Muscle of arm (tissue), 14 donors: ENCODE measurements at places on chromosomes 12 and 14. TPM values are rescaled to one million over a fixed set of nuclear protein-coding genes. Genes with fewer than 3 reads are reported as not detected.

Gene GYS2
- 0.26 TPM for polyA plus RNA-seq

GRCh38 chr14:95876761-95877538 lies at the start of gene TUNAR:
TSS of gene TUNAR (plus strand) at chr14:95876832.
- DNase-seq, result no peak

DNA sequence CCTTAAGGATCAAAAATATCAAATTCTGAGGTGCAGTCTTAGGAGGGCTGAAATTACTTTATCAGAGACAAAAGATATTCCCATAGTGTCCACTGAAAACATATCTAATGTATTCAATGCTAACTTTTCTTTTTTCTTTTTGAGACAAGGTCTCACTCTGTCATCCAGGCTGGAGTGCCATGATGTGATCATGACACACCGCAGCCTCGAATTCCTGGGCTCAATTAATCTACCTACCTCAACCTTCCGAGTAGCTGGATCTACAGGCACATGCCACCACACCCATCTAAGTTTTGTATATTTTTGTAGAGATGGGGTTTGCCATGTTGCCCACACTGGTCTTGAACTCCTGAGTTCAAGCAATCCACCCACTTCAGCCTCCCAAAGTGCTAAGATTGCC lies 68.3 kb downstream of the ZC3H14 start:
- DNase-seq, result no peak

Gene SPSB2
- 4.6 TPM for polyA plus RNA-seq

- no peak for DNase-seq
These were observed 321.6 kb upstream of the SFSWAP start for GRCh38 chr12:131389054-131390013.

DNA sequence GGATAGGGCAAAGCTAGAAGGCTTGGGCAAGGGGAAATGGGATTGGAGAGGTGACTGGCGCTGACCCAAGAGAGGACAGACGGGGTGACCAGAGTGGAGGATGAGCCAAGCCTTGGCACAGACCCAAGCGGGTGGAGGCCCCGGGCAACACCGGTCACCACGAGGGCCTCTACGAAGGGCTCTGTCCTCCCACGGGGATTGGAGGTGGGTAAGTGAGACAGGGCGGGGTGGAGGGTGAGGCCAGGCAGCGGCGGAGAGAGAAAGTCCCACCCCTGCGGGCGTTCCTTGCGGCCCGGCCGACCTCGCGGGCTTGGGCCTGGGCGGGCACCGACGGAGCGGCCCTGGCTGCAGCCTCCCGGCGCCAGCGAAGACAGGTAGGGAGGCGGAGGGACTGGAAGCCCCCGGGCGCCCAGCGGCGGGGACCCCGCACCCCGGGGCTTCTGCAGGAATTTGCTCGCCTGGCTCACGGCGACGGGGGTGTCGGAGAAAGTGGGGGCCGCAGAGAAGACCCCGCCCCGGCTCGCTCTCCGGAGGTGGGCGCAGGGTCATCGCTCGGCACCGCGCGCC lies at the start of gene PAPLN:
TSS of gene PAPLN (plus strand) at position 288 of the 567 bp plus-strand sequence. CDS start 2,273 bp downstream, outside the sequence.
- DNase-seq, result no peak

DNA sequence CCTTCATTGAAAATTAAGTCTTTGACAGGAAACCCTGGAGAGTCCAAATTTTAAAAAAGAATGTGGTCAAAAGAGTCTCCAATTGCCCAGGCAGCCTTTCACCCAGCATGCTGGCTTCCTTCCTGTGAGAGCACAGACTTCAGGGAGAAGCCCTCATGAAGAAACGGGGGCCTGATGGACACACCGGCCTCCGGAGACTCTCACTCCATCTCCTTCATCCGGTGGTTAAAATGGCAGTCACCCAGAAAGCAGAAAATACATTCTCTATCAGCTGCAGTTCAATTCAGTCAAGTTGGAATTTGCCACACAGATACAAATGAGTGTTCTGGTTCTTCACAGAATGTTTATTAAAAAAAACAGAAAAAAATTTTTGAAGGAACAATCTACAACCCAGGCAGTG lies 56.5 kb downstream of the CPM start:
- no peak for DNase-seq

Gene RFX4
- not detected for polyA plus RNA-seq

Gene FOXA1
- 0.37 TPM for polyA plus RNA-seq

Gene RTL1
- polyA plus RNA-seq, result 50.8 TPM

GRCh38 chr14:34056046-34056445 lies 105.2 kb upstream of the EGLN3 start:
- no peak for DNase-seq

Gene LRFN5
- not detected for polyA plus RNA-seq

Gene P2RX7
- not detected for polyA plus RNA-seq

DNA sequence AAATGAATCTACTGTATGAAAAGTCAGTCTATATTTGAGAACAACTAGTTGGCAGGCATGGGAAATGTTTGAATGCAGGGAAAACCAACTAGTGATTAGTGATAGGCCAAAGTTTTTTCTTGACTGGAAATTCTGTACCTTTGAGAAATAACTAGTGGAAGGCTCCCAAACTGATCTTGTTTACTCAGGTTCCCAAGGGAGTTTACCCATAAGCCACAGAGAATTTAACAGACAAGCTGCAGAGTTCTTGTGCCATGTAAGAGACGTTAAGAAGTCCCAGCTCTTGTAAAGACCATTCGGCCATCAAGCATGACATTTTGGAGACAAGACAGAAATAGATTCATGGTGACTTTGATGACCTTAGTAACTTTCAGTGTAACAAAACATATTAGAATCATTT lies 1882.8 kb upstream of the SEL1L start:
- no peak for DNase-seq

DNA sequence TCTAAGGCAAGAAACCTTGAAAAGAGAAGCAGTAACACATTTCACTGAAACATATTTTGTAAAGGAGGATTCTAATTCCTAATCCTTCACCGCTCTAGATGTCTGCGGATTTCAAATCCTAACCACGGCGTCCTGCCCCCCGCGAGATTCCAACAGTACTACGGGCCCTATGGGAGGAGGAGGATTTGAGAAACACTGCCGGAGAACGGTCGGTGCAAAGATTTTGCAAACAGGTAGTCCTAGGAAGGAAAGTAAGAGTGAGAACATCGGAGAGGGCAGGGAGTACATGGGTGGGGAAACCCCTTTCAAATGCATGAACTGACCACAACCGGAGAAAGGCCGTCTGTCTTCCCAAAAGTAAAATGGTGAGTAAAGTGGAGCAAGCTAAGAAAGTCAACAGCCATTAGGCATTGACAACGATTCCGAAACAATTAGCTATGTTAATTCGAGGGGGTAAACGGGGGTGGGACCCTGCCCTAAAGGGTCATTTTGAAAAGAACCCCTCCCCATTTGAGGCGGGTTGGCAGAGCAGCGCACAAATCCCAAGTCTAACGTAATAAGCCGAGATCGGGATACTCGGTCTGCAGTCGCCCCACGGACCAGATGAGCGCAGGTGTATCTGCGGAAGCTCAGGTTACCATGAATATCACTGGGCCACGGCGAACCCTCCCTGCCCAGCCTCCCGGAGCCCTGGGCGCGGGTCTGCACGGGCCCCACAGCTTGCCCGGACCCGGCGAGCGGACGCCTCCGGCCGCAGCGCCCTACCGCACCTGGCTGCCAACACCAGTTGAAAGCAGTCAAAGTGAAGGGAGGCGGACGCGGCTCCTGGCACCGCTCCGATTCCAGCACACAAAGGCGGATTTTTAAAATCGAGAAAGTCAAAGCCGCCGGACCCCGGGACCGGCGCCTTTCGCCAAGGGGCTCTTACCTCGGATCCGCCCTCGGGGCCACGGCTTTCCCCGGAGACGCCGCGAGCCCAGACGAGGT lies 662 bp downstream of the EPS8 start:
- peak; percentile 57 for DNase-seq

GRCh38 chr14:99545586-99545985 lies 58.4 kb downstream of the CCDC85C start:
- no peak for DNase-seq

DNA sequence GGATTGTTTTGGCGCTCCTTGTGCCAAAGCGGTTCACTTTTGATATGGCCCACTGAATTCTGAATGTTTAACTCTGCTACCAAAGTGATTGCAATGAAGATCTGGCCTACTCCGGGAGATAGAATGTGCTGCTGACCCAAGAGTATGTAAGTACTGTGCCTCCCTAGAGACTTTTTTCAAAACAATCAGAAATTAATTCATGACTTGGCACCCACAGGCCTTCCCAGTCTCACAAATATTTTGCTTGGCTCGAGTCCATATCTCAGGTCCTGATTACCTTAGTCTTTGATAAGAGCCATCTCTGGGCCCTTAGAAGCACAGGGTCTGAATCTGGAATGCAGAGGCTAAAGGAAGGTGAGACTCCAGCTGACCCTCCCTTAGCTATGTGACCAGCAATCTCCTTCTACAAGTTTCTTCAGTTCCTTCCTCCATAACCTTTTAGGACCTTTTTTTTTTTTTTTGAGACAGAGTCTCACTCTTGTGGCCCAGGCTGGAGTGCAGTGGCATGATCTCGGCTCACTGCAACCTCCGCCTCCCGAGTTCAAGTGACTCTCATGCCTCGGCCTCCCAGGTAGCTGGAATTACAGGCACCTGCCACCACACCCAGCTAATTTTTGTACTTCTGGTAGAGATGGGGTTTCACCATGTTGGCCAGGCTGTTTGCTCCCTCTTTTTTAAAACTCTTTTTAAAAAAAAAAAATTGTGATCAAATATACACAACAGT lies 49.5 kb upstream of the METAP2 start:
- no peak for DNase-seq

Gene CD163
- 16.4 TPM for polyA plus RNA-seq

GRCh38 chr12:89064151-89064550 lies 288.1 kb downstream of the DUSP6 start:
- DNase-seq, result no peak

DNA sequence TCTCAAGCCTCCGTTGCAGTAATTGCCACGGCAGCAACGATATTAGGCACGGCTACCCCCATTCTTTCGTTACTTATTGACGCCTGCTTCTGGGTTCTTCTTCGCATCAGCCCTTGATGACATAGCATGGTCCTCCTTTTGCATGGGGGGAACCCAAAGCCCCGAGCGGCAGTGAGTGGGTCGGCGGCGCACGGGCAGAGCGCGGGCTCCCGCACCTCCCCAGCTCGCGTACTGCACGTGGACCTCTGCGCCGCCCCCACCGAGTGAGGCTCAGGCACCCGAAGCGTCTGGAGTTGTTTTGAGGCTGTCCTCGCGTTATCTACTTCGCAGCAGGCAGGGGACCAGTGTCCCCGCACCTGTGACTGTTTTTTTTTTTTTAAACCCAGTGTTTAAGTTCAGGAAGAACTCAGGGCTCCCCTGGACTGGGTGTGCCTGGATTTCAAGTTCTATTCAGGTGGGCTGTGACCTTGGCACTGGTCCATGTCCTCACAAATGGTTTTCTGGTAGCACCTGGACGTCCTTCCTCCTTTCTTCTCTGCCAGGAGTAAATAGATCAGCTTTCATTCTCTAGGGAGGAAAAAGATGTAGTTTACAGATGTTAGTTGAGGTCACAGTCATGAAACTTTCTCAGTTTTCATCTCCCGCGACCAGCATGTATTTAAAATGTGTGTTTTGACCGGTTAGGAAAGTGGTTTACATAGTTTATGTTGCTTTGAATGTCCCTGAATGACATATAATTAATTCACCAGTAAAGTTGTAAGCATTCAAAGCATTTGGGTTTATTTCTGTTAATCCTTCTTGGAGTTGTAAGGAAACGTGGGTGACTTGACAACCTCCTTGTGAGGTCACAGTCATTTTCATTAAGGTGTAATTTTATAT lies 1.4 kb upstream of the FOXN4 start:
- no peak for DNase-seq

- no peak for DNase-seq
These were observed 5.2 kb downstream of the DCN start for GRCh38 chr12:91177381-91177780.

DNA sequence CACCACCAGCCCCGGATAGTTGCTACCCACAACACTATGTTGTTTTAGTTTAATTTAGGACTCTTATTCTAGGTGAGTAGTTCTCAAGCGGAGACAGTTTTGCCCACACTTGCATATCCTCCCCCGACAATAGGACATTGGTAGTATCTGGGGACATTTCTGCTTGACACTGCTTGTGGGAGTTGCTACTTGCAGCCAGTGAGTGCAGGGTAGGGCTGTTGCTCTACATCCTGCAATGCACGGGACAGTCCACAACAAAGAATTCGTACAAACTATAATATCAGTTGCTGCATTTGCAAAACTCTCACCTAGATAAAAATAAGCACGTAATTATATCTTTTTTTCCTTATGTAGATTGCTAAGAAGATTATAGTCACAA lies 111.8 kb upstream of the DNM1L start:
- DNase-seq, result no peak

DNA sequence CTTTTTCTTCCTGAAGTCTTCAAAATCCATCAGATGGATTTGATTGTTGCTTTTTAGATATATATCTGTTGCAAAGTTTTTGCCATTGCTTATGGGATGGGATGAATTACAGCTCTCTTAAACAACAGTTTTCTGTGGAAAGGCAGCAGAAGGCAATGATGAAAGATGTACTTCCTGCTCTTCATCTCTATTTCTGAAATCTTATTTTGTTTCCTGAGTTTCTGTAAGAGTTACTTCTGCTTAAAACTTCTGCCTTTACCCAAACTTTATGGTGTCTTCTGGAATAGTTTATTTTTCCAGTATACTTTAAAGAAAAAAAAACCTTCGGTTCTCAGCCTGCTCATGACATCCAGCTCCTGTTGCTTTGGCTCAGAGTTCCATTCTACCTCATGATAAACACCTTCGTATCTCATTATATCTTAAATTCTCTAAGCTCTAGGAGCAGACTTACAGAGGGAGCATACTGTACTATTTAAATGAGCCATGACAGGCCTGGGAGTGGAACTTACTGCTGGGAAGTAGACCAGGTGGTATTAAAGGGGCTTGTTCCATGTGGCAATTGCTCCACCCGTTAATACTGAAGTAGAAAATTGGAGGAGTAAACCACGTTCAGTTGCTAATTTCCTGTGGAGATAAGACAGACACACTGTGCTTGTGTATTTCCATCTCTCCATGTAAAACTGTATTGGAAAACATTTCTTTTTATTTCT lies 288.4 kb downstream of the FBXL14 start:
- DNase-seq, result no peak

DNA sequence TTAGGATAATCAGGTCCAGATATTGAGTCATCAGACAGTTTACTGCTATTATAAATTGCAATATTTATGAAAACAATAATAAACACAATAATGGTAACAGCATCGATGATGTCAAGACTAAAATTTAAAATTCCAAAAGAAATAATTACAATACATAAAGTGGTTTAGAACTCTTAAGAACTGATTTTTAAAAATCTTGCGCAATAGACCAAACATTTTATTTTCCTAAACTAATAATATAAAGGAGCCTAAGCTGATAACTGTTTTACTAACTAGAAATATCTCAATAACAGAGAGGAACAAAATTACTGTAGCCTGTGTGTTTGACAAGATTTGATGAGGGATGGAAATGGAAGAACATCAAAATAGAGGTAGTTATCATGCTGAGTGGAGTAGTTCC lies 93.9 kb upstream of the TRHDE start:
- DNase-seq, result no peak

GRCh38 chr14:101500681-101501080 lies 60.6 kb upstream of the DIO3 start:
- no peak for DNase-seq

GRCh38 chr12:105524961-105525360 lies 194.5 kb downstream of the C12orf75 start:
- no peak for DNase-seq
